ENCODE measurements at places on chromosomes 11 and 22.
A peak's percentile ranks its signal among the peaks of the same experiment; 100 is the strongest.

DNA sequence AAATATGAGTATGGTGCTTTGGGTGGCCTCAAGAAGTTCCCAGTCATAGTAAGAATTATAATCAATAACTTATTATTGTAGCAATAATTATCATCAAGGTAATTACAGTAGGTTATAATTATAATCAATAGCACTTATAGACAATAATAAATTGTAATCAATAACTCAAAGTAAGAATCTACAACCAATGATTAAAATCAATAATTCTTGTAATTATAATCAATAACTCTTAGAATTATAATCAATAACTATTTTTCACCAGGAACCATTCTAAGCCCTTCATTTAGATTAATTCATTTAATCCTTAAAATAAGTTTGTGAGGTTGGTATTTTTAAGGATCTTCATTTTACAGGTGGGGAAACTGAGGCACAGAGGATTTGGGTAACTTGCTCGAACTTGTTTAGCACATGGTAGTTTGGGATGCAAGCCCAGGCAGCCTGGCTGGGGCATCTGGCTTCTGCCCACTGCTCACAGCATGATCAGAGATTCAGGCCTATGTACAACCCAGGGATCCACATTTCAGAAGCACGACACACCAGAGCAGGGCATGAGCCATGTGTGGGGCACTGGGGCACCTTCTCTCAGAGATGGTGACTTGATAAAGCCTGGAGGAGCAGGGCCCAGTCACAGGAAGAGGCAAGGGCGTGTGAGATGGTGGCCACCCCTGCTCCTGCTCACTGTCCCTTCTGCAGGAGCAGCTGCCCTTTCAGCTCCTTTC is 46.6 kb downstream of the SLC1A2 start:
- DNase-seq = peak; percentile 59

DNA sequence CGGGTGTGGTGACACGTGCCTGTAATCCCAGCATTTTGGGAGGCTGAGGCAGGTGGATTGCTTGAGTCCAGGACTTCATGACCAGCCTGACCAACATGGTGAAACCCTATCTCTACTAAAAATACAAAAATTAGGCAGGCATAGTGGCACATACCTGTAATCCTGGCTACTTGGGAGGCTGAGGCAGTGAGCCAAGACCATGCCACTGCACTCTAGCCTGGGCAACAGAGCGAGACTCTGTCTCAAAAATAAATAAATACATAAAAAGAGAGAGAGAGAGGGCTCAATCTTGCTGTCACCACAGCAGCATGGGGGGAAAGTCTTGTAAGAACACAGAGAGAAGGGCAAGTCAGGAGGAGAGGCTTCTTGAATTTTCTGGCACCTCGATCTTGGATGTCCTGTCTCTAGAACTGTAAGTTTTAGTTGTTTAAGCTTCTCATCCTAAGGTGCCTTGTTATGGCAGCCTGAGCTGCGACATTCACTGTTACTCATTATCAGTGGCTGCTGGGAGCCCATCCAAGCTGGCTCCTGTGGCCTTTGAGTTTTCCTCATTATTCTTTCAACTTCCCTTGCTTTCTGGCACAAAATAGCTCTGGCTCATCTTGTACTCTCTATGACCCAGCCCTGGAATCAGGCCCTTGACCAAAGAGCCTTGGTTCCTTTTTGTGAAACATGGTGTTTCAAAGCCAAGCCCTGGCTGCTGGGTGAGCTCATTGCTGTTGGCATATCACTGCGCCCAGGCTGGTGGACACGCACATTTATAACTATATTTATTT is 8.0 kb upstream of the PSMC3 start:
- no peak for DNase-seq

GRCh38 chr11:132139181-132139580 is 768.8 kb downstream of the NTM start:
- no peak for DNase-seq

- DNase-seq = peak; percentile 24
These were observed 216.3 kb upstream of the SYN3 start for GRCh38 chr22:33274214-33275072.

DNA sequence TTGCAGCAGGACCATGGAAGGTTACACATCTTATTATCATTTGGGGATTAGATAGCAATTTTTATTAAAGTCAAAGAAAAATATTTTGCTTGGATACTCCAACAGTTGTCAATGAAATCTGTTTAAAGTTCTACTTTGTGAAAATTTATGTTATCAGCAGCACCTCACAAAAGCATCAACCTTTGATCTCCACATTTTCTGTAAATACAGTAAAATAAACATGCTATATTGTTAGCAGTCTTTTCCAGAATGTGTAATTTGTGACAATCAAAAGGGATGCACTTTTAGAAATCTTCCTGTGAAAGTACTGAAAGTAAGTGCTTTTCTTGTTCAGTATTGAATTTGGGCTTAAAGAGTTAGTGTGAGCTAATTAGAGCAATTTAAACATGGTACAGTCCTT is 4.1 kb downstream of the SLC22A25 start:
- DNase-seq = no peak

GRCh38 chr11:70625582-70626518 is 227.5 kb downstream of the CTTN start:
- DNase-seq = no peak

GRCh38 chr11:118887206-118887605 is 3.5 kb downstream of the CXCR5 start:
- DNase-seq = no peak

- no peak for DNase-seq
These were observed 35.8 kb upstream of the FIBIN start for GRCh38 chr11:26958005-26958701.

DNA sequence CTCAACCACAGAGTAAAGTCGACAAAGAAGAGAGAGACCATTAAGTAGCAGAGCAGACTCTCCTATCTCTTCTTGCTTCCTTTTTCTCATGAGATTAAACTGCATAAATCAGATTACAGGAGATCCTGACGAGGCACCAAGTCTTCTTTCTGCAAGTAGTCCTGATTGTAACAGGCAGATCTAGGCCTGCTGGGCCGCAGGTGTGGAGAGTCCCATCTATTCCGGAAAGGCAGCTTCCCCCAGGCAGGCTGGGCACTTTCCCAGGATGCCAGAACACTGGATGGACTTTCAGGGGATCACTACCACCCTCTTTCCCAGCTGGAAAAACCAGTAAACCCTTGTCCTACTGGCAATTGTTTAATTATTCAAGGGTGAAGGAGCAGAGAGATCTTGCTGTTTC is 173.0 kb upstream of the CADM1 start:
- no peak for DNase-seq

- no peak for DNase-seq
These were observed 33.3 kb downstream of the DENND5A start for GRCh38 chr11:9231848-9232177.

DNA sequence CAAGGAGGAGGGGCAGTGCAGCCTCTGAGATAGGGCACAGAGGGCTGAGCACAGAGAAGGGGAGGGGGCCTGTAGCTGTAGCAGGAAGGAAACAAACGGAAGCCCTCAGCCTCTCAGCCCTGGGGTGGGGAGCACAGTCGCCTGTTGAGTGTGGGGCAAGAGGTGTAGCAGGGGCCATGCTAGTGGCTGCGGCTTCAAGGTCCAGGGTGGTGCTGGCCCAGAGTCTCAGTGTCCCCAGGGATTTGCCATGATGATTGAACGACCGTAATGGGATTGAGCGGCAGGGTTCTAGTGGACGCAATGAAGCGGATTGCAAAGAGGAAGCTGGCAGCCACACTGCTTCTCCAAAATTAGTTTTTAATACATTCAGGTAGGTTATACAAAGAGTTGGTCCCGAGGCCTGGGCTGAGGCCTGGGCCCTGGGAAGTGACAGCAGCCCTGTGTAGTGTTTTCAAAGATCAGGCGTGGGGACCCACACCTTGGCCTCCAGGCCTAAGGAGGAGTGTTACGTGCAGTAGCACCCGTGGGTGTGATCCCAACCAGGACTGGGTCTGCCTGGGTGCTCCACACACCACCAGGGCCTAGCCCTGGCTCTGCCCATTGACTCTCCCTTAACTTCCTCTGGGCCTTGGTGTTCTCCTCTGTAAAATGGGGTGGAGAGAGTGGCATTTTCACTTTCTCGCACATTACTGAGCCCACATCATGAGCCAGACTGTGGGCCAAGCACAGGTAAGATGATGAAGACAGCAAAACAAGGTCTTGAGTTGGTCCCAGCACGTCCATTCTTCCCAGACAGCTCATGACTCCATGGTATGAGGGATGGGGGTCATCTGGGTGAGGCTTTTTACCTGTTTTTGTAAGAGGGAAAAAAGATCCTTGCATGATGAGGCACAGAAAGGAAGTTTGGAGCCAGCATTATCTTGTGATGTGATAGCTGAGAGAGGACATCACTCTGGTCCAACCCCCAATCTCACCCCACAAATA is 13.1 kb downstream of the LRRC32 start:
- DNase-seq = no peak

- no peak for DNase-seq
These were observed 446.9 kb downstream of the BRD1 start for GRCh38 chr22:49380828-49381114.

DNA sequence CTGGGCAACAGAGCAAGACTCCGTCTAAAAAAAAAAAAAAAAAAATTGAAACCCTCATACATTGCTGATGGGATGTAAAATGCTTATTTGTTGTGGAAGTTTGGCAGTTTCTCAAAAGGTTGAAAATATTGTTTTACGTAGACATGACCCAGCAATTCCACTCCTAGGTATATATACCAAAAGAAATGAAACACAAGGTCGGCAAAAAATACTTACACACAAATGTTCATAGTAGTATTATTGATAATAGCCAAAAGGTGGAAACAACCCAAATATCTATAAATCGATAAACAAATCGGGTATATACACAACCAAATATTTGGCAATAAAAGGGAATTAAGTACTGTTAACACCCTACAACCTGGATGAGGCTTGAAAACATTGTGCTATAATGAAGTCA is 5.1 kb upstream of the ZNF143 start:
- no peak for DNase-seq

DNA sequence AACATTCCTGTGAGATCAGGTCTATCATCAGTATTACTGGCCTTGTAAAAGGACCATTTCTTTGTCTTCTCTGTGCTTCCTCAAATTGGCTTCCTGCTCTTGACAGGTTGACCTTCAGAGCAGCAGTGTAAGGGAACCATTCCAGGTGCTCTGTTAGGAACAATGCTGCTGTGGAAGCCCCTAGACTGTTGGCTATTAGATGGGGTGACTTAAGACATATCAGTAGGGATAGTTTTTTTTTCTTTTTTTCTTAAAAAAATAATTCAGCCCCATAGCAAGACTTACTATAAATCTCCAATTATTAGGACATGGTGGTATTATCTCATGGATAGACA is 37.6 kb downstream of the COA4 start:
- DNase-seq = no peak

DNA sequence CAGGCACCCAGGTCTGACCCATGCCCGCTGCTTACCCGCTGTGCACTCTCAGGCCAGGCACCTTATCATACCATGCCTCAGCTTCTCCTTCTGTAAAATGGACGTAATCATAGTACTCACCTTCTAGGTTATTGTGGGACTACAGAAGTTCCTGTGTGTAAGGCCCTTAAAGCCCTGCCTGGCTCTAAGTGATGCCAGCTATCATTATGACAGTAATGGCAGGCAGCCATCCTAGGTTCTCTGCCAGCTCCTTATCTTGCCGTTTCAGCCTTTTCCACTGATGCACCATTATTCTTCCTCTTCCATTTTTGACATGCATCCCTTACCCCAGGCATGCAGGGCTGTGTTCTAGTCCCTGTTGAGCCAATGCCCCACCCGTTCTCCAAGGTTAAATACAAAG is 57.9 kb downstream of the DBX1 start:
- DNase-seq = no peak

DNA sequence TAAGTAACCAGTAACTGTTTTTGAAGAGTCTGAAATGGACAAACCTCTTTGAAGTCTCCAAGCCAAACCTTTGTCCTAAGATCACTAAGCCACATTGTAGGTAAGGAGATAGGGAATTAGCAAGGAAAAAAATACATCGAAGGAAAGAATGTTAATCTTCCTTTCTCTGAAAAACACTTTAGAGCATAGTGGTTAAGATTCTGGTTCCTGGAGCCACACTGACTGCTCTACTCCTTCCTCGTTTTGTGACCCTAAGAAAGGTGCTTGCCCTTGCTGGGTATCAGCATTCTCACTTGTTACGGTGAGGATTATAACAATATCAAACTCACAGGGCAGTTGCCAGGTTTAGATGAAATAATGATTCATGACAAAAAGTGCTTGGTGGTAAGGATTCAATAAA is 104.0 kb downstream of the SIK3 start:
- no peak for DNase-seq

DNA sequence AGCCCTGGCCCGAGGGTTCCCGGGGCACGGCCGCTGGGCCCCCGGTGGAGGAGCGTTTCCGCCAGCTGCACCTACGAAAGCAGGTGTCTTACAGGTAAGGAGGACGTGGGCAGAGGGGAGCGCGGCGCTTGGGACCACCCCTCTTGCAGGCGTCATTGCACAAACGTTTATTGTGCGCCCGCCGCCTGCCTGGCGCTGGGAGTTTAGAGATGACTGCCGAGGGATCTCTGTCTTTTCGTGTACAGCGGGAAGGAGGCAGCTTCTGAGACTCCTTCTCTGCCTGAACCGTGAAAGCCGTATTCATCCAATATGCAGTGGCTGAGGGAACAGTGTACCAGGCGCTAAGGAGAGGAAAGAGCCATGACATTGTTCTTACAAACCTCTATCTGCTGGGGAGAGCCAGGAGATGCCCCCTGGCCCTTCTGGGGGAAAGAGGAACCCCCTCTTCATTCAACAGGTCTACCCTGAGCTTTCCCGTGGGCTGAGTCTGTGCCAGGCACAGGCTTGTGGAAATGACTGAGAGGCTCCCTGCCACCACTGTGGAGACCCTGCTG is 13.8 kb upstream of the DGKZ start:
- DNase-seq = no peak

DNA sequence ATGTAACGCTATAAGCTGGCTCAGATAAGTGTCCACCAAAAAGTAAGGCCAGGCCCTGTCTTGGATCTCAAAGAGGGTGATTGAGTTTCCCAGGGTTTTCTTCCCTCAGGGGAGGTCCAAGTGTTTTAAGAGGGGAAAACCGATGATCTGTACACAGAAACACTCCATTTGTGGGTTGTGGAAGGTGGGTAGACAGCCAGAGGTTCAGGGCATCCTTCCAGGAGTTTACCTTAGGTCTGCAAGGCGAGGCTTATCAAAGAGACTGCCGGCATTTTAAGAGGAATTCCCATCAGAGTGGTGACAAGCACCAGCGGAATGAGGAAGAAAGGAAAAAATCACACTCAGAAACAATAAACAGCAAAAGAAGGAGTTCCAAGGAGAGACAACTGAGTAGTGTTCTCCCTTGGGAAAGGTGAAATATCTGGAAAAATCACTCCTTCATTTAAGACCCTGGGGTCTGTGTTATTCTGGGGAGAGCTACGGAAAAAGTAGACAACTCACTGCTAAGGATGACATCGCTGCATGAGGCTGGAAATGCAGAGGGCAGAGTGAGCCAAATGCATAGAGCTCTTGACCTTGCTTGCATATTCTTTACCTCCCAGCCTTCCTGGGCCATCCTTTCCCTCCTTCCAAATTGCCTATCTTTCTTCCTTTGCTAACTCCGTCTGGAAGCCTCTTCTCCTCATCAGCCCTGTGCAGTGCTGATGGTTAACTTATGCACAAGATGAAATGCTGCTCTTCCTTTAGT is 22.1 kb upstream of the MMP7 start:
- peak; percentile 61 for DNase-seq

Measured in DMS53 (cell line).